ENCODE measurements at places on chromosomes 12 and 14.

- no peak for DNase-seq
Observed at GRCh38 chr12:22101749-22102243, 55.8 kb downstream of the CMAS start.

DNA sequence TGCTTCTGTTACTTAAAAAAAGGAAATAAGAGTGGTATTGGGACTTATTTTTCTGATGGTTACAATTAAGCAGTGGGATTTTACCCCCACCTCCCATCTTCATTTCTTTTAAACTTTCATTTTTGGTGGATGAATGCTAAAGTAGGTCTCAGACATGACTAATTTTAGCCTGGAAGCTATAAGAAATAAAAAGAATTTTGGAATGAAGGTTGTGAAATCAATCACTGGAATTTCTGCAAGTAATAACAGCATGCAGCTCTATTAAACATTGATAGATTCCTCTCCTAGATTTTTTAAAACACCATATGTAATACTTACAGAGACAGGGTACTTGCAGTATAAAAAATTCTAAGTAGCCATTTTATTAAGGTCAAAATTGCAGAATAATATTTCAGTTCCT is 164.2 kb upstream of the CLEC14A start:
- DNase-seq = no peak

GRCh38 chr14:101062065-101062450 is 158.5 kb upstream of the RTL1 start:
- no peak for DNase-seq

- peak; percentile 1 for DNase-seq
Observed at GRCh38 chr12:93441081-93441616, 598 bp downstream of the UBE2N start.

GRCh38 chr14:74891870-74892269 is 10.2 kb downstream of the DLST start:
- no peak for DNase-seq

- no peak for DNase-seq
Observed at GRCh38 chr14:67360470-67361206, 510 bp downstream of the EIF2S1 start.

- DNase-seq = no peak
Observed at GRCh38 chr14:71574976-71575375, 357.3 kb upstream of the RGS6 start.

- no peak for DNase-seq
Observed at GRCh38 chr12:92028441-92028709, 117.3 kb downstream of the BTG1 start.

Measured in stimulated activated CD8-positive, alpha-beta memory T cell treated with anti-CD3 and anti-CD28 coated beads, Interleukin-4, amount 100 ng/mL, for 1 hour (primary cell).